ENCODE measurements at places on chromosomes 16 and 17. TPM values are rescaled to one million over a fixed set of nuclear protein-coding genes. Genes with fewer than 3 reads are reported as not detected.

Gene SRRM2
- polyA plus RNA-seq: 734 TPM

Gene IGF2BP1
- polyA plus RNA-seq: 41.7 TPM

Gene PCYT2
- polyA plus RNA-seq: 73.3 TPM

Gene KRT33A
- not detected for polyA plus RNA-seq

Gene MAP2K3
- 42.5 TPM for polyA plus RNA-seq

Gene CHST6
- polyA plus RNA-seq: 0.10 TPM

Gene ABCA3
- 16.9 TPM for polyA plus RNA-seq

Gene ATP2A1
- polyA plus RNA-seq: 2.6 TPM

Gene MYH11
- polyA plus RNA-seq: 12.2 TPM

Gene KRTAP17-1
- not detected for polyA plus RNA-seq

Gene KIF19
- polyA plus RNA-seq: not detected

Gene SALL1
- 5.6 TPM for polyA plus RNA-seq

Gene HSD11B2
- polyA plus RNA-seq: 0.84 TPM

Gene PTGES3L
- 72.9 TPM for polyA plus RNA-seq

Gene FOXN1
- not detected for polyA plus RNA-seq

Gene WFIKKN1
- polyA plus RNA-seq: 79.6 TPM

Data from cardiac muscle cell (in vitro differentiated cells and primary cell).